Endothelial cell of umbilical vein (primary cell): ENCODE measurements at places on chromosomes 4 and X. TPM values are rescaled to one million over a fixed set of nuclear protein-coding genes. Genes with fewer than 3 reads are reported as not detected.

DNA sequence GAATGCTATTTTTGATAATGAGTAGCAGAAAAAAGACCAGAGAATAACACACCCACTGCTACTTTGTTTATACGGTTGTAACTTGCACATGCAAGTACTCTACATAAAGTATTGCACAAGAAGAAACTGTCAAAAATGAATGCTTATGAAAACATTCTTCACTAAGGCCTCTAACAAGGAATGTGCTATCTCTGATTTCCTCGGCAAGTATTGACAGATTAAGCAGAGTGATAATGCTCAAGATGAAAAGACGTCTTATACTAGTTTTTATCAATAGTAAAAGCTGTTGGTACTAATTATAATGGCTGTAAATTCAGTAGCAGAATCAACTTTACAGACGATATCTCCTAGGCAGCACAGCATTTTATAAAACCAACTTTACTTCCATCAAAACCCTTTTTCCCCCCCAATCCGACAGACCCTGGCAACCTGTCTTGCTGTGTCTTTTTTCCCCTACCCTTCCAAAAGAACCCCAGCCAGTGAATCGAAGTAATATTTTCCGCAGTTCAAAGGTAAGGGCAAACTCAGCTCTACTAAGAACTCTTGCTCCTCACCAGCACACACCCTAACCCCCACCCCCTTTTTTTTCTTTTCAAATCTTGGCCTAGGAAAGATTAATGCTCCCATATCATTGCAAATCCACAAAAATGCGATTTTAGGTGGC, 1.5 kb downstream of the FRYL start:
- DNase-seq: peak; percentile 52

Gene GPR143
- 17.7 TPM in 2 replicates for polyA plus RNA-seq

- DNase-seq: peak; percentile 41
Measured at GRCh38 chrX:141733371-141733770, 34.8 kb upstream of the SPANXD start.

DNA sequence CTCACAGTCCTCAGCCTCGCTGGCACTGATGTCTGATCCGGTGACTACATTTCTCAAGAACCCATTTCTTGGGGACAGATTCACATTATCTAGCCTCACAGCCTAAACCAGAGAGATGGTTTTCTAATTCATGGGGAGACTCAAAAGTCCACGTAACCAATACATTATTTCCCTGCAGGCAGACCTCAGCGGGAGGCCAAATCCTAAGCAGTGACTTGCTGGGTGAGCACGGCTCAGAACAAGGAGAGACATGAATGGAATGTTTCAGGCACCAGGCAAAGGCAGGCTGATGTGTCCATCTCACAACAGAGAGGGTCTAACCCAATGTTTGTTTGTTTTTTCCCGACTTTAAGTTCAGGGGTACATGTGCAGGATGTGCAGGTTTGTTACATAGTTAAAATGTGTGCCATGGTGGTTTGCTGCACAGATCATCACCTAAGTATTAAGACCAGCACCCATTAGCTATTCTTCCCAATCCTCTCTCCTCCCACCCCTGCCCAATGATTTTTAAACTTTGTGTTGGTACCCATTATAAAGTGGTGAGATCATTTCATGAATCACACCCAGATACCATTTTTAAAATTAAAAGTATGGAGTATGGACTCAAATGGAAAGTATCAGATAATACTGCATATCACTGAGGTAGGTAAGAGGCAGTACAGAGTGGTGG, 53.3 kb downstream of the SCD5 start:
- DNase-seq: no peak

DNA sequence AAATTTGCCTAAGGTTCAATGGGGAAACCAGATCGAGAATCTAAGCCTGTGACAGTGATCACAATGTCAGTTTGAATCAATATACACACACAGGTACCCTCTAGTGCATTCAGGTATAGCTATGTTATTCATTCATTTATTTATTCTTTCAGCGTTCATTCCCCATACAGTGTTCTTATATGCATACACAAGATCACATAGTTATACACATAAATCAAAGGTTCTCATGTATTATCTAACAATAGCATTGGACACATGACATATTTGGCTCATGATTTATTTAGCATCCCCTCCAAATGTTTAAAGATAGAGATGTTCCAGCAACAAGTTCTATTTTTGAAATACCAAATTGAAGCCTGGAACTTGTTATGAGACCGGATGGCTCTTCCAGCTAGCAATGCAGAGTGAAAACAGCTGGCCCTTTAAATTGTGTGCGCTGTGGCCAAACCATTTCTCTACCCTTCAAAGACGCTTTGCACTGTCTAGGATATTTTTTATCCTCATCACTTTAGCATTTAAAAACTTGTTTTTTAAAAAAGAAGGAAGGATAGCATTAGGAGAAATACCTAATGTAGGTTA, 131.0 kb downstream of the ATXN3L start:
- no peak for DNase-seq

Gene PPP1R3F
- 1.5 and 1.6 TPM in 2 replicates for polyA plus RNA-seq

GRCh38 chr4:53706422-53707032, 115.2 kb upstream of the LNX1 start:
- DNase-seq: peak; percentile 36

DNA sequence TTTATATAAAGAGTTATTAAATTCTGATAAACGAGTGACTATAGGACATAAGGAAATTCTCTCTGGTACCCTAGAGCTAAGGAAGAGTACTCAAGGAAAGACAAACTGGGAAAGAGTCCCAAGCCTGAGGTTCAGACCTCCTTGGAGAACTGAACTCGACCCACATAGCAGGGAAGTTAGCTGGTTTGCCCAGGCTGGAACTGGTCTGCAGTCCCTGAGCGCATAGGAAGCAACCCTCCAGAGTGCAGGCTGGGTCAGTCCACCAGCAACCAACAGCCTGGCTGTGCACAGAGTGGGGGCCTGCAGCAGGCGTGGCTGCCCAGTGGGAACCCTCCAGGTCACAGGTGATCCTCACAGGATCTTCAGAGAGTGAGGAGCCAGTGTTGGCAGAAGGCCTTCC, 114.1 kb downstream of the SOWAHB start:
- DNase-seq: no peak

GRCh38 chr4:90946945-90947344, 819.8 kb downstream of the CCSER1 start:
- no peak for DNase-seq

Gene ADRA2C
- 0.03 and 0.06 TPM in 2 replicates for polyA plus RNA-seq

GRCh38 chr4:177236886-177237285, 72.8 kb upstream of the NEIL3 start:
- DNase-seq: no peak

Gene KLF8
- polyA plus RNA-seq: 2.0 and 2.1 TPM in 2 replicates

- DNase-seq: no peak
Measured at GRCh38 chr4:7663075-7663541, 228.4 kb upstream of the PSAPL1 start.

DNA sequence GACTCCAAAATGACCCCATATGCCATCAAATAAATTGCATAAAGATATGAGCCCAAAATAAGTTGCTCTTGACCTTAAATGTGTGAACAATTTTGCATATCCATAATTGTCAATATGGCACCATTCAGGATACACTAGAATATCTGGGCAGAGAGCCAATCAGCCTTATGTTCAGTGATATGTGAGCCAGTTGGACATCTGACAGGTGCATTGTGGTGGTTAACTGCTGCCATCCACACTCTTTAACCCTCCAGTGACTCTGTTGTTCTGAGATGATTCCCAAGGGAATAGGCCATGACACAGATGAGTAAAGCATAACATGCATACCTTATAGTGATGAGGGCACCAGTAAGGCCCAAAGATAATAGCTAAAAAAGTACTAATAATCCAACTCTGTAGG, 500.1 kb downstream of the PCDH18 start:
- no peak for DNase-seq

DNA sequence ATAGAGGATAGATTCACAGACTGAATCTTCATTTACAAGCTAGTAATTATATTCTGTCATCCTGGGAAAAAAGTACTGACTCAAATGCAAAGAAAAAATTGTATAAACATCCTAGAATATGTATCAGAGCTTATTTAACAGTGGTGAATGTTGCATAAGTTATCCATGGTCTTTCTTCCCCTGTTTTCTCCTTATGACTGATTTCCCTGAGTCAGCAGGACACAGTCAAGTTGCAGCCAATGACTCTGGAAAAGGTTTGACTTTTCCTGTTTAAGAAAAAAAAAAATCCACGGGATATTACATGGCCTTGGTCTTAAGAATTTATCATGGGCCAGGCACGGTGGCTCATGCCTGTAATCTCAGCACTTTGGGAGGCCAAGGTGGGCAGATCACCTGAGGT, 36.5 kb downstream of the INPP4B start:
- no peak for DNase-seq

- no peak for DNase-seq
Measured at GRCh38 chrX:20421275-20421674, 154.6 kb upstream of the RPS6KA3 start.

Gene DSPP
- not detected in 2 replicates for polyA plus RNA-seq

Gene TMEM47
- 16.2 and 18.5 TPM in 2 replicates for polyA plus RNA-seq

GRCh38 chr4:133597251-133597650, 448.2 kb downstream of the PCDH10 start:
- DNase-seq: no peak

Gene INTU
- 1.2 and 1.4 TPM in 2 replicates for polyA plus RNA-seq

GRCh38 chr4:122584519-122584918, 36.3 kb downstream of the IL21 start:
- peak; percentile 73 for DNase-seq

GRCh38 chr4:87014284-87014782, 79.5 kb downstream of the AFF1 start:
- DNase-seq: peak; percentile 76

Gene PAGE2
- polyA plus RNA-seq: not detected in 2 replicates

GRCh38 chr4:184451726-184452125, 22.6 kb downstream of the IRF2 start:
- no peak for DNase-seq

Gene NSUN7
- polyA plus RNA-seq: 0.03 TPM in 1 of 2 replicates, not detected in the other

DNA sequence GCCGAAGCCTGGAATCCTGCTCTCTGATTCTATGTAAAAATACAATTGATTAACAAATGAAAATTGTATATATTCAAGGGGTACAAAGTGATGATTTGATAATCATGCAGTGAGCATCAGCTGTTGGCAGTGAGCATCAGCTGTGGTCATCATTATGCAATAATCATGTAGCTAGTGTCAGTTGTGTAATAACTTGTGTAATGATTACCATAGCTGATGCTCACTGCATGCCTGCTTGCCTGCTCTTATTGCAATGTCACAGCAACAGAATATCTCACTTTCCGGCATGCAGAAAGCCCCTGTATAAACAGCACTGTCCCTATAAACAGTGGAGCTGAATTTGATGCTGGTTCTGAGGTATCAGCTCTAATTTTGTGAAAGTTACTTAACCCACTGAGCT, 46.8 kb downstream of the SULT1B1 start:
- no peak for DNase-seq

- no peak for DNase-seq
Measured at GRCh38 chr4:78155616-78156105, 98.5 kb downstream of the FRAS1 start.

Gene SH3RF1
- polyA plus RNA-seq: 16.2 and 16.7 TPM in 2 replicates

Gene RHOXF2B
- polyA plus RNA-seq: not detected in 2 replicates

GRCh38 chr4:1029529-1029928, 18.1 kb downstream of the FGFRL1 start:
- DNase-seq: no peak

DNA sequence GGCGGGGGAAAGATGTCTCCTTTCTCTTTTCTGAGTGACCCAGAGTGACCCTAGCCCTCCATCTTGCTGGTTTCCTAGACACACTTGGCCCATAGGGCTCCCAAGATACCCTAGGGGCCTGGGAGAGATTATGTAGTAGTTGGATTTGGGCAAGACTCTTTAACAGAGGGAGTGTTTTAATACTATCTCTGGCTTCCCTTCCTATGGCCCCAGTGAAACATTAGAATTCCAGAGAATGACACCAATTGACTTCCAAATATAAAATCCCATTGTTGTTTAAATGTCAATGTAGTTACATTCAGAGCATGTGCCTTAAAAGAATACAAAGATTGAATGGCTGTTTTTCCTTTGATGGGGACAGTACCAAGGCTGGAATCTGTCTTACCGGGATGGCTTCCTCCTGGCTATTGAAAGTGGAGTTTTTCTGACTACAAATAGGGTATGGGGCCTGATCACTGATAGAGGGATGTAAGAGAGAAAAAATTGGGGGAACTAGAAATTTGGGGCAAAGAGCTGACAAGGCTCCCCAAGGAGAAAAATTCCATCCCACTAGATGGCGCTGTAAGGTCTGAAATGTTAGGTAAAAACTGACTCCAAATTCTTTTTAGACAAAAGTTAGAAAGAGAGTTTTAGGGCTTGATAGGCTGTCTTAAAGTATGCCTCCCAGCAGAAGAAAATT, 10.7 kb downstream of the TENT5D start:
- no peak for DNase-seq

GRCh38 chrX:74680391-74680790, 66.0 kb upstream of the RLIM start:
- no peak for DNase-seq

DNA sequence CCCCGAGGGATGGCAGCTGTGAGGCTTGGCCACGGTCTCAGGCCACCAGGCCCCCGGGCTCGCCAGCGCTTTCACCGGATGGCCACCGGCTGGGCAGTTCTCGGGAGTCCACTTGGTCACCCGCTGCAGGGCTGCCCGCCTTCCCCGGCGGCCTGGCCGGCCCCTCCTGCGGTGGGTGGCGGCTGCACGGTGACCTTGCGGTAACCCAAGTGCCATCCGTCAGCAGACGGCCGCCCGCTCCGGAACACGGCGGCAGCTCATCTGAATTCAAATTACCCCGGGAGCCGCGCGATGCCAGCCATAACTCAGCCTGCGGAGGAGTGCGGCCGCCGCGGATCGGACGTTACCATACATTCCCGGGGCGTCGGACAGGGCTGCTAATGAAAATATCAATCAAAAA, 60.7 kb downstream of the FAM53A start:
- DNase-seq: no peak

GRCh38 chr4:70863099-70863790, 23.6 kb upstream of the GRSF1 start:
- no peak for DNase-seq

Gene TNIP3
- polyA plus RNA-seq: not detected in 2 replicates

Gene SLC6A14
- not detected in 2 replicates for polyA plus RNA-seq

- no peak for DNase-seq
Measured at GRCh38 chr4:881709-882108, 50.4 kb downstream of the GAK start.

GRCh38 chr4:36966756-36967460, 277.6 kb upstream of the NWD2 start:
- DNase-seq: no peak

Gene GAGE2A
- polyA plus RNA-seq: not detected in 2 replicates

- DNase-seq: no peak
Measured at GRCh38 chr4:112910109-112910736, 139.2 kb upstream of the ANK2 start.

- DNase-seq: no peak
Measured at GRCh38 chrX:72479324-72480274, 93.0 kb downstream of the HDAC8 start.

Gene PIM2
- 7.4 and 7.5 TPM in 2 replicates for polyA plus RNA-seq

DNA sequence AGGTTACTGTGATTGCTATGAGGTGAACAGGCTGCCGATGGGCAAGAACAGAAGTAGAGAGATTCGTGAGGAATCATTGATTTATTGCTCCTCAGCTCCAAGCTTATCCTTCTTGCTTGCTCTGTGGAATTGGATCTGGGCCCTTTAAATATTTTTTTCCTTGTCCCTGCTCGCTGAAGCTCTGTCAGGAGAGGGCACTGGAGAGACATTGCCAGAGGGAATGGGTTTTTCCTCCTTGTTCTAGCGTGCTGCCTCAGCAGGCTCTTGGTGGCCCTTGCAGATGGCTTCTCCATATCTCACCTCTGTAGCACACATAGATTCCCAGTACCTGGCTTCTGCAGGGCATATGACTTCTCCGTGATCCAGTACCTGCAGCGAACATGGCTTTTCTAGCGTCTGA, 67.4 kb downstream of the CNGA2 start:
- peak; percentile 8 for DNase-seq

Gene CCKAR
- polyA plus RNA-seq: not detected in 2 replicates

GRCh38 chr4:21795091-21795490, 153.5 kb downstream of the KCNIP4 start:
- DNase-seq: no peak
